ENCODE measurements at places on chromosomes 5 and 9. TPM values are rescaled to one million over a fixed set of nuclear protein-coding genes. Genes with fewer than 3 reads are reported as not detected.

The MELK gene
- total RNA-seq: 0.22 TPM

The ASS1 gene
- not detected for total RNA-seq

The FSTL4 gene
- not detected for total RNA-seq

The ZNF169 gene
- 13.0 TPM for total RNA-seq

The SMIM33 gene
- total RNA-seq: not detected

The ANKDD1B gene
- total RNA-seq: 0.31 TPM

The MLLT3 gene
- 85.3 TPM for total RNA-seq

The DAPK1 gene
- total RNA-seq: 3.4 TPM

The KDM3B gene
- total RNA-seq: 90.2 TPM

The MEIKIN gene
- total RNA-seq: not detected

The SEMA4D gene
- total RNA-seq: 448 TPM

The RCL1 gene
- 39.4 TPM for total RNA-seq

The RASEF gene
- not detected for total RNA-seq

The TRPM3 gene
- not detected for total RNA-seq

The SOWAHA gene
- total RNA-seq: not detected

The TGFBI gene
- total RNA-seq: 18.8 TPM

The DAB2 gene
- not detected for total RNA-seq

The TMEM174 gene
- not detected for total RNA-seq

The NDUFA8 gene
- total RNA-seq: 15.6 TPM

The LHX6 gene
- total RNA-seq: not detected

The LTC4S gene
- total RNA-seq: 8.1 TPM

The ENC1 gene
- total RNA-seq: 1.6 TPM

The MSX2 gene
- not detected for total RNA-seq

The SLC36A3 gene
- total RNA-seq: not detected

The ST8SIA4 gene
- 54.5 TPM for total RNA-seq

The LVRN gene
- total RNA-seq: 0.25 TPM

The PCDHGA2 gene
- 0.11 TPM for total RNA-seq

The ECM2 gene
- total RNA-seq: not detected

The FXN gene
- total RNA-seq: 20.0 TPM

The ASTN2 gene
- total RNA-seq: 5.3 TPM

The DIAPH1 gene
- 277 TPM for total RNA-seq

The SPINK13 gene
- total RNA-seq: not detected

The ORM2 gene
- total RNA-seq: not detected

The GPR150 gene
- total RNA-seq: 1.5 TPM

The HRH2 gene
- total RNA-seq: 23.8 TPM

The LRRC70 gene
- total RNA-seq: 2.1 TPM

The CCDC171 gene
- total RNA-seq: 1.1 TPM

The PAM gene
- 31.0 TPM for total RNA-seq

The PAEP gene
- not detected for total RNA-seq

The CDX1 gene
- total RNA-seq: not detected

The GABBR2 gene
- not detected for total RNA-seq

The FGF18 gene
- total RNA-seq: 0.24 TPM

The NME5 gene
- total RNA-seq: not detected

The NIM1K gene
- total RNA-seq: 0.68 TPM

The C9orf153 gene
- 0.93 TPM for total RNA-seq

The SLC46A2 gene
- not detected for total RNA-seq

The BTNL3 gene
- total RNA-seq: not detected

The IL13 gene
- total RNA-seq: not detected

The SHC3 gene
- total RNA-seq: not detected

The FOXD4 gene
- total RNA-seq: 0.27 TPM

The ARL10 gene
- total RNA-seq: 9.2 TPM

The KCTD16 gene
- 0.22 TPM for total RNA-seq

The PELO gene
- total RNA-seq: 8.4 TPM

The TPM2 gene
- 13.2 TPM for total RNA-seq

The GLDC gene
- total RNA-seq: not detected

Measured in naive thymus-derived CD4-positive, alpha-beta T cell (primary cell).